Smooth muscle cell of trachea (primary cell): ENCODE measurements at places on chromosomes 1 and 21. TPM values are rescaled to one million over a fixed set of nuclear protein-coding genes. Genes with fewer than 3 reads are reported as not detected.

The AMY1B gene
- not detected in 2 replicates for total RNA-seq

The GON4L gene
- total RNA-seq: 30.8 and 34.9 TPM in 2 replicates

The C1orf146 gene
- total RNA-seq: not detected in 2 replicates

The PCNX2 gene
- 37.7 and 47.8 TPM in 2 replicates for total RNA-seq

The F13B gene
- not detected in 2 replicates for total RNA-seq

The PGLYRP3 gene
- not detected in 2 replicates for total RNA-seq

The KRTAP11-1 gene
- not detected in 2 replicates for total RNA-seq
